ENCODE measurements at places on chromosomes 16 and 17.

GRCh38 chr16:27325736-27326135, 12.0 kb downstream of the IL4R start:
- no peak for DNase-seq

GRCh38 chr17:413706-414380, 61.2 kb upstream of the RPH3AL start:
- no peak for DNase-seq

GRCh38 chr16:65807858-65808257, 558.6 kb upstream of the CDH5 start:
- no peak for DNase-seq

DNA sequence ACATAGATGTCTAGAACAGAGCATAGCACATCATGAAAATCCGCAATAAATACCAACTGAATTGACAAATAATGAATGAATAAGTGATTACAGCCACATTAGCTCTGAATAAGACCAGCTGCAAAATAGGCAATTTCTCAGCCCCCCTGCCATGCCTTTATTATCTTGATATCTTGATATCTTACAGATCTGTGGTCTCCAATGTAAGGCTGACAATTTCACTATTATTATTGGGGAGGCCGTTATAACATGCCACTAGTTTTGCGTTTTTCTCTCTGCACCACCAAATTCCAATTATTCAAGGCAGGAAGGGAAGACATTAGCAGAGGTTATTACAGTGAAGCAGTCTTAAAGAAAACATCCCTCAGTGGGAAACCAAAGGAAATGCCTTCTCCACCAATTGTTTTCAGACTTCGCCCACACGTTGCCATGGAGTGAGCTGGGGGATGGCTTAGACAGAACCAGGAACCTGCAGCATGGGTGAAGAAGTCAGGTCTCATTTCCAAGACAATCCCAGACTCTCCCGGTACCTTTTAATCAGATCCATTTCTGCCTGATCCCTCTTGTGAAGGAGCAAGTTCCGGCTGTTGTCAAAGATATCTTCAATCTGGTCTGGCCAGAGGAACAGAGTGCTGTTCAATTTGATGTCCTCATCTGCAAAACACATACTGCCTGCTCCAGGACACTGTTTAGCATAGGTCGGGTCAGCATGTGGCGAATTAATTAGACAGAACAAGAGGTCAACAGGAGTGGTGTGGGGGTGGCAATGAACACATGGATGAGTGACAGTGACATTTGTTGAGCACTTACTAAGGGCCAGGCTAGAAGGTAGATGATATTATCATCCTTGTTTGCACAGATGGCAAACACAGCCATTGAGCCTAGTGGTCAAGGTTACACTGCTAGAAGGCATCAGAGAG, 46.4 kb downstream of the DNAH3 start:
- DNase-seq: no peak

DNA sequence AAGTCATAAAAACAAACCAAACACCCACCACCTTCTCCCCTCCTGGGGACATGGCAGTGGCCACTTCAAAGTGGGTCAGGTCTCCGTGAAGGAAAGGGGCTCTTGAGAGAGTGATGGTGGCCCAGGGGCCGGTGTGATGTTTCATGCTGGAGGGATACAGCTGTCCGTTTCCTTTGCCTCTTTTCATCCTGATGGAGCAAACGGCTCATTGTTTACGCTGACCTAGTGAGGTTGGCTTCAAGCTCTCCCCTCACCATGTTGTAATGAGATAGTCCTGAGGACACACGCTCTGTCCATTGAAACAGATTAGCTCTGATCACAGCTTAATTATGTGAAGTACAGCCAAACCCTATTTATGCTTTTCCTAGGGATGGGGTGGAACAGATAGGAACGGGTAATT, 34.2 kb downstream of the CDH13 start:
- DNase-seq: no peak

Measured in GM20000 (cell line).